ENCODE measurements at places on chromosomes 3 and 15.

DNA sequence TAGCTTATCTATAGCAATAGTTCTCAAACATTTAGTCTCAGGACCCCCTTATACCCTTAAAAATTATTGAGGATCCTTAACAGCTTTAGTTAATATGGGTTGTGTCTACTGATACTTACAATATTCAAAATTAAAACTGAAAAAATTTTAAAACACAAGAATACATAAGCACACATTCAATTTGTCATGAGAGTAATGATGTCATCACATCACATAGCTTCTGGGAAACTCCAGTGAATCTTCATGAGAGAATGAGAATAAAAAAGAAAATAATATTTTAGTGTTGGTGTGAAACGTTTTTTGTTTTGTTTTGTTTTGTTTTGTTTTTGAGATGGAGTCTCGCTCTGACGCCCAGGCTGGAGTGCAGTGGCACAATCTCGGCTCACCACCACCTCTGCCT is 25.2 kb upstream of the ACP3 start:
- no peak for DNase-seq

- no peak for DNase-seq
These were observed 36.8 kb downstream of the KLHL6 start for GRCh38 chr3:183518491-183519251.

GRCh38 chr15:70272565-70273355 is 175.0 kb upstream of the TLE3 start:
- no peak for DNase-seq

GRCh38 chr3:110436209-110436608 is 635.4 kb upstream of the NECTIN3 start:
- DNase-seq, result no peak

- DNase-seq, result no peak
These were observed 47.5 kb downstream of the CRYGS start for GRCh38 chr3:186496635-186497034.

DNA sequence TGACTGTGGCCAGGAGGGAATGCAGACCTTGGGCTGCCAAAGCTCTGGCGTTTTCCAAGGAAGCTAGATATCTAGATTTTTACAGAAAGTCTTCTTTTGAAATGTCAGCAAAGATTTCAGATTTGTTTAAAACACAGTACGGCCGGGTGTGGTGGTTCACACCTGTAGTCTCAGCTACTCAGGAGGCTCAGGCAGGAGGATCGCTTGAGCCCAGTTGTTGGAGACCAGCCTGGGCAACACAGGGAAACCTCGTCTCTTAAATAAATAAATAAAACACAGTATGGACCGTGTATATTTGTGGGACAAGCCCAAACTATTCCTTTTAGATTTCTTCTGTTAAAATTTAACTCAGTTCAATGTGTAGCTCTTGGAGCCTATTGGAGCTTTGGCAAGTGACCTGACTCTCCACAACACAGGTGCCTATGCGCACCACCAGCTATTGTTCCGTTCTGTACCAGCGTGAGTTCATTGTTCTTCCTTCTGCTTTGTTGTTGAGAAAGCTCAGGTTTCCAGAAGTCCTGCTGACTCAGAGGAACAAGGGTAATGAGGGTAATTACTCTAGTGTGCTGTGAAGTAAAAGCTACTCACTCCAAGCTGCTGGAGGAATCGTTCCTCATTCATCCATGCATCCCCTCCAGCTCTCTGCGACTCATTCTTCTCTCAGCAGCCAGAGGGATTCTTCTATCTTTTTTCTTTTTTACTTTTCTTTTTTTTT is 73.1 kb upstream of the SLC6A6 start:
- DNase-seq, result no peak

GRCh38 chr3:14871456-14872200 is 52.9 kb downstream of the FGD5 start:
- no peak for DNase-seq

- DNase-seq, result no peak
These were observed 51.8 kb upstream of the TMCO5A start for GRCh38 chr15:37882640-37883039.

DNA sequence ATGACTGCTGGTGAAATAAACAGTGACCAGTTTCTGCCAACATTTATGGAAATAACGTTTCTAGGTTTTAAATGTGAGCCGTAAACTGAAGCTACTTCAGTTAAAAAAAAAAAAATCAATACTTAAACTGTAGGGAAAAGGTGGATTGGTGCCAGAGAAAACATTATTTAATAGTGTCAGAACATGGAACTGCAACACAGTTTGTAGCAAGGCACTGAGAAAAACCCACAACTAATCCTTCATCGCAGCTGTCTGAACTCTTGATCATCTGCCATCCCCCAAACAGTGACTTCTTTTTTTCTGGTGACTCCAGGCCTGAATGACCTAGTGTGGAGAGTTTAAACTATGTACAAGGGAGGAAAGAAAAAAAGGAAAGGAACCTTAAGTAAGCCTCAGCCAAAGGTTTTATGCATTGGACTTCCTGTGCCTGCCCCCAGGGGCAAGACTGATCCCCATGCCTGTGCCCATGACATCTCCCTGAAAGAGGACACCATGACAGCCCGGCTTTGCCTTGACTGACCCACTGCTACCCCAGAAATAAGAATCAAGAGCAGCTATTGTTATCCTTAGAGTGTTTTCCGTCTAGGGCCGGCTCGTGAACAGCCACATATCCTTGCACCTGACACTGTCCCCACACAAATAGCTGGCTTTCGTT is 33.1 kb downstream of the CRTAP start:
- DNase-seq, result no peak

DNA sequence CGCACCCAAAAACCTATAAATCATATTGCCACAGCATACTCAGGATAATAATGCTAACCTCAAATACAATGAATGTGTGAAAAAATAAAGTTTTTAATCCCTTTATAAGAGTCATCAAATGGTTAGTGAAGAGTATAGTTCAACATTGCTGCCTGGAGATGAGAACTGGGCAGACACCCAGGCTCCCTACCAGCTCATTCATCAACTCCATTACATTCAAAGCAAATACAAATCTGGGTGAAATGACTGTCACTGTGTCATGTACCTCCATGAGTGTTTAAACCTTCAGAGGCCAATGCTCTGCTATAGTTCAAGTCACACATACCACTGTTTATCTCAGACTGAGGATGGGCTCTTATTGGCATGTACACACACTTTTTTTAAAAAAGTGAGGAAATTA is 167.2 kb upstream of the KCNMB2 start:
- no peak for DNase-seq

- no peak for DNase-seq
These were observed 120.8 kb downstream of the GMPS start for GRCh38 chr3:155991212-155991611.

- DNase-seq, result no peak
These were observed 328.0 kb downstream of the UACA start for GRCh38 chr15:70435369-70435768.

DNA sequence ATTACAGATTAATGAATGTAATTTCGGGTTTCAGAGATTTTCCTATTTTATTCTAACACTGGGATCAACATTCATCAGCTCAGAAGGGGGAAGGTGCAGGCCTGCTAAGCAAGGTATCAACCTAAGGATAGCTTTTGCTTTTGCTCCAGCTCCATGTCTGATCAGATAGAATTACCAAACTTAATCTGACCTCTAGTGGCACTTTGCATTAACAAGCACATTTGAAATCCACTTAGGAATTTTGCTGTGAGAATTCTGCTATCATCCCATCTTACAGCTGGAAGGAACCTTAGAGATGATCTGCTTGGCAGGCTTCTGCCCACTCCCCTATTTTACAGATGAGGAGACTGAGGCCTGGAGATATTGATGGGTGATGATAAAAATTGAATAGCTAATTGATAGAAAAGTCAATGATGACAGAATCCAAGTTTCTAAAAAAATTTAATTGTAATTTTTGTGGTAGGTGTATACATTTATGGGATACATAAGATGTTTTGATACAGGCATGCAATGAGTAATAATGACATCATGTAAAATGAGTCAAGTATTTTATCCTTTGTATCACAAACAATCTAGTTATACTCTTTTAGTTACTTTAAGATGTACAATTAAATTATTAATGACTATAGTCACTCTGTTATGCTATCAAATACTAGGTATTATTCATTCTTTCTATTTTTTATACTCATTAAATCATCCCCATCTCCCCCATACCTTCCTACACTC is 209.2 kb upstream of the ZPLD1 start:
- peak; percentile 62 for DNase-seq

GRCh38 chr3:169403855-169404519 is 259.5 kb downstream of the MECOM start:
- DNase-seq, result no peak

GRCh38 chr15:29978411-29979382 is 104.1 kb upstream of the GOLGA8J start:
- peak; percentile 16 for DNase-seq

GRCh38 chr15:90451053-90451850 is 63.2 kb downstream of the IQGAP1 start:
- peak; percentile 15 for DNase-seq

GRCh38 chr15:78925076-78925624 is 19.7 kb downstream of the CTSH start:
- DNase-seq, result no peak

DNA sequence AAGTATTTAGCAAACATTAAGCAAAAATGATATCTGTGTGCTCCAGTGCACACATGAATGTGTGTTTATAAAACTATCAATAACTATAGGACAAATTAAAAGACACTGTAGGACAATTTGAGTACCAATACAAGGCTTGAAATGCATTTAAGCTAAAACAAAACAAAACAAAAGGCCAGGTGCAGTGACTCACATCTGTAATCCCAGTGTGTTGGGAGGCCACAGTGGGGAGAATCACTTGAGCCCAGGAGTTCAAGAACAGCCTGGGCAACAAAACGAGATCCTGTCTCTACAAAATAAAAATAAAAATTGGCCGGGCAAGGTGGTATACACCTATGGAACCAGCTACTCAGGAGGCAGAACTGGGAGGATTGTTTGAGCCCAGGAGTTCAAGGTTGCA is 50.7 kb downstream of the CSNK1G1 start:
- no peak for DNase-seq

DNA sequence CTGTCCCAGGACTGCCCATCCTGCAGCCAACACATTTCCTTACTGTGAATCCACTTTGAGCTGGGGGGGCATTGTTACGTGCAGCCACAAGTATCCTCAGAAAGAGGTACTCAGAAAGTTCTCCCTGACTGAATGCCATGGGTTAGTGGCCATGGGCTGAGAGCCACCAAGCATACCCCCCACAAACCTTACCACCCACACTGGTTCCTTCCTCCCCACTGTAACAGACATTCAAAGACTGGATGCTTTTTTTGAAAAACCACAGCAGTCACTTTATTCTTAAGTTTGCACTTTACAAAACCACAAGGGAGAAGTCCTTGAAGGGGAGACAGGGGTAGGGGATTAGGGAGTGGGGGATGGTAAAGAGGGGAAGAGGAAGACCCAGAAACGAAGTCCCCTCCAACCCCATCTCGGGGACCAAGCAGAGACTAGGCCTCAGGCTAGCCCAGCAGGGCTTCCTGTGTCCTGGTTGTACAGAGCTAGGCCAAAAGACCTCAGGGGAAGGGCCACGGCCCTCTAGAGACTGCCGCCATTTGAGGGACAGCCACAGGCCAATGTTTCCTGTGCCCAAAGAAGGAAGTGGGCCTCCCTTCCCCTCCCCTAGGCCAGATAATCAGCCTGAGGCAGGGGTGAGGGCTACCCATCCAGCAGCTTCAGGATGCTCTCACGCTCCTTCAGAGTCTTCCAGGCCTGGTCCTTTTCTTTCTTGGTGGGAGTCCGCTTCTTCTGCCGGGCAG is 10.1 kb upstream of the CAMK1 start:
- DNase-seq, result no peak

- DNase-seq, result peak; percentile 4
These were observed 380.3 kb upstream of the CBLB start for GRCh38 chr3:106249159-106249558.

DNA sequence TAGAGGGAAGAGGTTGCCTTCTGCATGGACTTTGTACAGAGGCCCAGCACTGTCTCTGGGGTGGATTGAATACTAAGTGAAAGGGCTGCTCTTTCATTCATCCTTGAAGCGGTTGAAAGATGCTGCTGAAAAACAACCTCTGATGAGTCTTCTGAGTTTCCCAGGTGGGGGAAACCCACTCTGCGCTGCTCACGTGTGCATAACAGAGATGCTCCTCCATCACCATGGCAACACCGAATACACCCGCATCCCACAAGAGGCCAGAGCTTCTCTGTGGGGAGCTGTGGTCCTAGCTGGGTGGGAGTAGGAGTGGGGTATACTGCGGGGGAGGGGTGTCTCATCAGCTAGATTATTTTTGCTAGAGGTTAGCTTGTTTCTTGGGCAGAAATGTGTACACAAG is 6.1 kb upstream of the SYN2 start:
- DNase-seq, result no peak

DNA sequence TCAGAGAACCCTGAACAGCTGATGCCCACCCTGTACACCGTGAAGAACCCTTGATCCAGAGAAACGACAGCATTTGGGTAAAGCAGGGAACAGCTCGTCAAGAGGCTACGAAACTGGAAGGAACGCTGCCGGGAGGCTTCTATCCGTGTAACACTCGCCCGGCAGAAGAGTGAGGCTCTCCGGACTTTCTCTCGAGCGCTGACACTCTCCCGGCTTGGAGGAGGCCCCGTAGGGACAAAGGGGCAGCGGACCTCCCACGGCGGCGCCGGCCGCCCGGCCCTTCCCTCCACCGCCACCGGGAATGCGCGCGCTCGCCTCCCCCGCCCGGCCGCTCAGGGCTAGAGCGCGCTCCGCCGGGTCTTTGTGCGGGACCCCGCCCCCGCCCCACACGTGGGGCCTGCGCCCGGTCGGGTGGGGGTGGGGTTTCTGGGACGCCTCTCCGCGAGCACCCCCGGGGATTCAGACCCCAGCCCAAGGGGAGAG is 1.7 kb downstream of the HYAL2 start:
- DNase-seq, result peak; percentile 92
